ENCODE measurements at places on chromosomes 3 and 15.

GRCh38 chr3:40366203-40367162, 20.5 kb upstream of the ENTPD3 start:
- no peak for DNase-seq

- DNase-seq: no peak
Observed at GRCh38 chr3:123012652-123013051, 14.9 kb downstream of the SEMA5B start.

DNA sequence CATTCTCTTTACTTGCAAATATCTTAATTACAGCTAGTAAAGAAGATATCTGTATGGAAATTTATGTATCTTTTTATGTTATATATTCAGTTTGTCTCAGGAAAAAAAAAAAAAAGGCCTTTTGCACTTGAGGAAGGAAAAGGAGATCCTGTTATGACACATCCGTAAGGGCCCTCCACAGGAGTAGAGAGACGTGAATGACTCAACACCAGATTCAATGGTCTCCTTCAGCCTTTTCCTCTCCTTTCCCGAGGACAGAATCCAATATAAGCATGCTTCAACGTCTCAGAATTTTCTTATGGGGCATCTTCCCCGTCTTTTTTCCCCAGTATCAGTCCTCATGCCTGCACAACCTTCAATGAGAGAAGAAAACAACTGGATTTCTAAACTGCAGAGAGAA, 340.3 kb downstream of the NTRK3 start:
- no peak for DNase-seq

GRCh38 chr3:198030125-198030524, 70.1 kb downstream of the LMLN start:
- no peak for DNase-seq

- no peak for DNase-seq
Observed at GRCh38 chr3:30073622-30074021, 532.8 kb upstream of the TGFBR2 start.

DNA sequence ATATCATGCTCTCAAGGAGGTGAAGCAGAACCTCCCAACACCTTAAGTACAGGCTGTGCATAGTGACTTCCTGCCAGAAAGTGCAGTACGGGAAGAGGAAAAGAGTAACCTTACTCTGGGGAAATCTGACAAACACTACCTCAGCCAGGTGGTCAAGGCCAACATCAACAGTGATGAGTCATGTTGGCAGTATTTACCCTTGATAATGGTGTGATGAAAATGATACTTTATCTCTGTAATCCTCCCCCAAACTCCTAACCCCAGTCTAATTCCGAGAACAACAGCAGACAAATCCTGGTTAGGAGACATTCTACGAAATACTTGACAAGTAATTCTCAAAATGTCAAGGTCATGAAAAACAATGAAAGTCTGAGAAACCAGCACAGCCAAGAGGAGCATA, 26.5 kb downstream of the ANKDD1A start:
- no peak for DNase-seq

DNA sequence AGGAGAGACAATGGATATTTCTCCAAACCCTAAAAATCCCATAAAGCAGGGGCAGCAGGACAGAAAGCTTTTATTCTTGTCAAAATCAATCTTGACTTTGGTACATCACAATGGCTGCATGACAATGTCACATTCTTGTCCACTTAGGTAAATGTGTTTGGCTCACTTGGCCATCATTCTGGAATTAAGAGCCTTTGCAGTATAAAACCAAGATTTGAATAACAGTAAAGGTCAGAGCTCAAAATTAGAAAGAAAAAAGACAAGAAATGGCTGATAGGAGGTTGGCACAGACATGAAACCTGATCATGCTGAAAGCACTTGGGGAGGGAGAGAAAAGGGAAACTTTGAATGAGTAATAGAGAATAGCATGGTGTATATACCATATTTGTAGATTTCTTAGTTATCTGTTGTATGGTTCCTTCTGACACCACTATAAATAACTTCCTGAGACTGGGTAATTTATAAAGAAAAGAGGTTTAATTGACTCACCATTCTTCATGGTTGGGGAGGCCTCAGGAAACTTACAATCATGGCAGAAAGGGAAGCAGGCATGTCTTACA, 158.5 kb upstream of the SGO1 start:
- DNase-seq: no peak

- no peak for DNase-seq
Observed at GRCh38 chr3:189632242-189632641, 1.1 kb downstream of the TP63 start.

DNA sequence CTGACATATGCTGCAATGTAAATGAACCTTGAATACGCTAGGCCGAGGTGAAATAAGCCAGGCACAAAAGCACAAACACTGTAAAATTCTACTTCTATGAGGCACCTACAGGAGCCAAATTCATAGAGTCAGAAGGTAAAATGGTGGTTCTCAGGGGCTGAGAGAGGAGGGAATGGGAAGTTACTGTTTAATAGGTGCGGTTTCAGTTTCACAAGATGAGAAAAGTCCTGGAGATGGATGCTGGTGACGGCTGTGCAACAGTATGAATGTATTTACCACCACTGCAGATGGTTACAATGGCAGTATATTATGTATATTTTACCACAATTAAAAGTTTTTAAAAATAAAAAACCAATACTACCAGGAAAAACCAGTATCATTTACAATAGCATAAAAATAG, 4.0 kb downstream of the TNK2 start:
- no peak for DNase-seq

GRCh38 chr3:191624299-191624698, 163.3 kb downstream of the PYDC2 start:
- DNase-seq: no peak

- no peak for DNase-seq
Observed at GRCh38 chr3:44782891-44783290, 21.3 kb downstream of the KIF15 start.

GRCh38 chr15:51186181-51186705, 91.5 kb upstream of the TNFAIP8L3 start:
- no peak for DNase-seq

GRCh38 chr15:62087671-62088352, 21.0 kb downstream of the C2CD4A start:
- no peak for DNase-seq

- DNase-seq: no peak
Observed at GRCh38 chr15:57914350-57915055, 151.0 kb downstream of the ALDH1A2 start.

GRCh38 chr15:31328428-31328968, 1.9 kb downstream of the KLF13 start:
- DNase-seq: no peak

All from GDM1 (cell line).